ENCODE measurements at places on chromosomes 5 and 9. TPM values are rescaled to one million over a fixed set of nuclear protein-coding genes. Genes with fewer than 3 reads are reported as not detected.

DNA sequence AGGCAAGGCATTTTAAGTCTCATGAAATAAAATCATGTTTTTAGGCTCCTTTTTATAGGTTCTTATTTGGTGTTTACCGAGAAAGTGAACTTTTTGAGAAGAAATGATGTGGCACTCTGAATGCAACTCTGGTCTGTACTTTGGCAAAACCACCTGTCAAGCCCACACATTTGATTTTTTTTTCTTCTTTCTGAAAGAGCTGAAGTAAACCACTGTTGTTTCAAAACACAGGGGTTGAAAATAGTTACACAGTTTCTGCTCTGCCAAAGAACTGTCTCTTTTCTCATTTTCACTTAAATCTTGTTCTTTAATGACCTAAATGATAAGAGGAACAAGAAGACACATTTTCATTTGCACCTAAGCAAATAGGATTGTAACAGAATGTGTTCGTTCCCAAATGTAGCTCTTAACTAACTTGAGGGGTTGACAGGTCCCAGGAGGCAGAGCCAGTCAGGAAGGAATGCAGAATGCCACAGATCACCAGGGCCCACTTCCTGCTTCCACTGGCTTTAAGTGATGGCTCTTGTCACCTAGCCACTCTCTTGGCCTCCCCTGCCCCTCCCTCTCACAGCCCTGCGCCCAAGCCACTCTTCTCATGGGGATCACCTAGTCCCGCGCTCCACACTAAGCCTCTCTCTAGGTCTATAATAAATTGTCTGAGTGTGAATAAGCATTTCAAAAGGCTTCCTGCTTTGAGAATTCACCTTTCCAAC is 47.3 kb downstream of the MED27 start:
- DNase-seq: no peak

GRCh38 chr9:110031511-110032173 is 176.3 kb downstream of the C9orf152 start:
- DNase-seq: no peak

- DNase-seq: no peak
Measured at GRCh38 chr5:58040846-58041245, 419.0 kb downstream of the PLK2 start.

NIPSNAP3A gene
- 19.9 TPM for total RNA-seq

Data from heart right ventricle (tissue), 16 donors.